ENCODE measurements at places on chromosomes 2 and 18.

DNA sequence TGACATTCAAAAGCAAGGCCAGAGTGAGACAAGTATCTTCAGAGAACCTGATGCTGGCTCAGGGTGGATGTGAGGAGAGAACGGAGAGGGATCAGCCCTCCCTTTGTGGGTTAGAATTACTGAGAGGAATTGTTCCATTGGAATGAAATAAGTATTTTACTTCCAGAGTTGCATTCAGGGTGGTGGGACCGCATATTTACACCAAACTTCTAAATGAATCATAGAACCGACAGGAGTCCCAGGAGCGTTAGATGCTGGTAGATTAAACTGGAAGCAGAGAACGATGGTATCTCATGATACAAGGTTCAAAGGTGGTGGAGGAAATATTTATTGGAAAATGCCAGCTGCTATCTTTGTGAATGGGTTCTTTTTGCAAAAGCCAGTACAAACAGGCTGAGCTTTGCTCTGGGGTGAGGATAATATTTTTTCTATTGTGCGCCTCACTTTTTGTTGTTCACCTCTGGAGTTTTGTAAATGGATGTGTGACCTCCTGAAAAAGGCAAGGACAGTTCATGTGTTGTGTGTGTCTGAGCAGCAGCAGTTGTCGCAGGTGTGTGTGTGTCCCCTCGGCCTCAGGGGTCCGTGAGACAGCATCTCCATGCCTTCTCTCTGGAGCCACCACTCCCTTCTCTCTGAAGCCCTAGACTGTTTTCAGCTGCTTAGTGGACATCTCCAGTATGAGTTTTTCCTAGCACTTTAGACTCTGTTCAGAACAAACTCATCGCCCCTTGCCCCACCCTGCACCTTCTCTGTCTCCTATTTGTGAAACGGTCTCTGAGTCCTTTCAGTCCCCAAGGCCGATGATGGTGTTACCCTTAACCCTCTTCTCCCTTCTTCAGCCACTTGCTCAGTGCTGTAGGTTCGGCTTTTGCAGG is 17.8 kb downstream of the MTCL1 start:
- DNase-seq, result no peak

- DNase-seq, result no peak
Observed at GRCh38 chr2:72051971-72052505, 95.6 kb downstream of the CYP26B1 start.

- no peak for DNase-seq
Observed at GRCh38 chr2:230900336-230900995, 24.6 kb downstream of the GPR55 start.

GRCh38 chr2:239690651-239691631 is 290.1 kb upstream of the HDAC4 start:
- DNase-seq, result peak; percentile 47

DNA sequence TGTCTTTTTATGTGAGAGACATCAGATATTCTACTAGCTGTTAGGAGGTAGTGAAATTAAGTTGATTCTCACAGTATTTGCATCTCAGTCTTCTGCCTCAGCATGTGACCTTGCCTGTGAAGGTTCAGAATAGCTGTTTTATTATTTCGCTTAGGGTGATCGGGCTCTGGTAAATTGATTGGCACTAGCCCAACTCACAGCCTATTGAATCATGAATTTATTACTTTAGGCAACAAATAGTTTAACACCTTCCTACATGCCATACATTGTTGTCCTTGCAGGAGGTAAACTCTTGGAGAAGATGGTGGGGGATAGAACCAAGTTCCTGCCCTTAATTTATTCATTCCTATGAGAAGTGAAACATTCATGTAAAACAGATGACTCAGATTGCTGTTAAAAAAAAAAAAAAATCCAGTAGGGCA is 101.9 kb downstream of the GPD2 start:
- DNase-seq, result no peak

DNA sequence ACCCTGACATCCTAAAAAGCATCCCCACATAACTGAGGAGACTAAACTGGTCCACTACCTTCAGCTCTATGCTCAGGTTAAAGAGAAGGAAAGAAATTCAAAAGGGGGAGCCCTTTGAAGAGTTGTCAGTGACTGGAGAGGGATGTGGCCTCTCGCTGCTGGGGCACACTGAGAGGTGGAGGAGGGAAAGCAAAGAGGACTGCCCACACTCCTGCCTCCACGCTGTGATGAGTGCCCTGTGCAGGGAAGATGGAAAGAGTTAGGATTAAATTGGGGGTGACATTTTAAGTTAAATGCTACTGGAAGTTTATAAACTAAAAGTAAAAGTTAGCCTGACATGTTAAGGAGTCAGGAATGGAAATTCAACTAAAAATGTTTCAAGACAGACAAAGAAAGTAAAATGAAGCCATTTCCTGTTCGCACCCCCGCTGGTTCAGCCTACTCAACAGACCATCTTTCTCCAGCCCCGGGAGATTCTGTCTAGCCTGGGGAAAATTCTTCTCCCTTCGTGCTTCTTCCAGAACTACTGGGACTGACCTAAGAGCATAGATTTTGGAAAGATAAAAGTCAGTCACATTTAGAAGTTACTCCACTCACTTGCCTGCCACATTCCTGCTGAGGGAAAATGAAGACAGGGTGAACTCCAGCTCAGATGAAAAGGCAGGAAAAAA is 17.8 kb upstream of the INO80C start:
- DNase-seq, result no peak

DNA sequence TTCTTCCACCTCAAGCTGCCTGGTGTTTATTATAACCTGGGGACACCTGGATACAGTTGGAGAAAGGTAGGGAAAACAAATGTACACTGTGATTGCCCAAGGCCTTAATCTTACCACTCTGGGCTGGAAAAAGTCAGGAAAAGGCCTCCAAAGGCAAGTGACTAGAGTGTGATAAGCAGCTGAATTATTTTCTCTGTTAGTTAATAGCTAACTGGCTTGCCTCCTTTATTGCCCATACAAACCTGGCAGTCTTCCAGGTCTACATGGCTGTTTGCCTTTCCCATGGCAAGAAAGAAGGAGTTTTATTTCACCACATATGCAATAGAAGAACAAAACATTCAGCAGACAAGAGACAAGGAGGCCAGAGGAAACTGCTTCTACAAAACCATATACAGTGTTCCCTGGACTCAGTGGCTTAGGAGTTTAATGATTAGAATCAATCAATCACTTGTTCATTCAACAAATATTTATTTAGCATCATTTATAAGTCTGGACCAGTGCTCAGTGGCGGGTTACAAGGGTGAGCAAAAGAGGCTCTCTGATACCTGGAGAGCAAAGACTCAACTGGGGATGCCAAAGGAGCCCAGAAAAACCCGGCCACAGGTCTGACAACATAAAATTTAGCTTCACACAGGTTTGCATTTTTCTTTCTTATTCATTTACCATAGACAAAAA is 27.5 kb upstream of the SUCLG1 start:
- DNase-seq, result no peak

DNA sequence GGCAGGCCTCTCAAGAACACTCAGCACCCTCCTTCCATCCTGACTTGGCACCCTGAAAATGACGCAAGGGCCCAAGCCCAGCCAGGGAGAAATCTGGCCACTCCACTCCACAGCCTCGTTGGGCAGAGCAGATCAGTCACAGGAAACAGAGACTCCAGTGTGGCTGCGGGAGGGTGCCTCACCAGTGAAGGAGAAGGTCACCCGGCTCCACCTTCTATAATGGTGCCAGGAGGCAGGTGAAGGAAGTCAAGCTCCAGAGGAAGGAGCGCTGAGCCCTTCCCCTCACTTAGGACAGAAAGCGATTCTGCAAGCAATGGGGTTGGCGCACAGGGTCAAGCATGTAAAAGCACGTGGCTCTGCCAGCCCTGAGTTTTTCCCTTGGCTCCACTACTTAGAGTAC is 35.3 kb downstream of the CRACDL start:
- DNase-seq, result no peak

- DNase-seq, result no peak
Observed at GRCh38 chr18:70448588-70448987, 159.7 kb downstream of the SOCS6 start.

- DNase-seq, result no peak
Observed at GRCh38 chr2:118832071-118832790, 15.2 kb downstream of the EN1 start.

GRCh38 chr2:177187631-177188312 is 24.8 kb upstream of the HNRNPA3 start:
- DNase-seq, result no peak

DNA sequence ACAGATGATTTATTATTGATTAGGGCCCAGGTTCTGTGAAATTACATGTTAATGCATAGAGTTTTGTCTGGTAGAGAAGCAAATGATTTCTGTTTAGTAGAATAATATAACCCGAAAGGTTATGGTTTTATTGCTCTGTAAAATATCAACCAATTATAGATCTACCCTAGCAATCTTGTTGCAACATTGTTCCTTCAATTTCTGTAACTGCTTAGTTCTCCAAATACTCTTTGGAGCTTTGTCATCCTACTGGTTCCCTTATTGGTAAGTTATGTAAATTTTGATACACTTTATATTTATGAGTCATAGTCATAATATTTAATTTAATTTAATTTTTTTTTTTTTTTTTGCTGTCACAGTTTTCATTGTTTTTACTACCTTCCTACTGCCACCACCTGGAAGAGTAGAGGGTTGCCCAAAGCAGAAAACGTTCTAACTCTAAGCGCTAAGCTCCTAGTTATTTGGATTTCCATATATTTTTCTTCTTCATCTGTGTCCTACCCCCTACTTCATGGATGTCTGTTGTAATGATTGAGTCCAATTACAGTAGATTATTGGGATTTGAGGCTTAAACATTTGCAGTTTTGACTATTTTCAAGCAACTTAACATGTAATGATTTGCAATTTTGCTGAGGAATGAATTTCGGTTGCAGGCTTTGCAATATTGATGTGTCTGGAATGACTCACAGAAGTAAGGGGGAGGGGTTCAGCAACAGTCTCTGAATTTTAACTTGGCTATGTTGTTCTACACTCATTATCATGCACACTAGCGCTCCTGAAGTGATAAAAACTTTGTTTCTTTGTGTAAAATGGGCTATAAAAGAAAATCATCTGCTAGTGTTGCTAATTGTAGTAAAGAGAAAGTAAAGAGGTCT is 51.1 kb downstream of the NABP1 start:
- no peak for DNase-seq

- DNase-seq, result no peak
Observed at GRCh38 chr2:137223722-137224121, 458.4 kb downstream of the THSD7B start.

DNA sequence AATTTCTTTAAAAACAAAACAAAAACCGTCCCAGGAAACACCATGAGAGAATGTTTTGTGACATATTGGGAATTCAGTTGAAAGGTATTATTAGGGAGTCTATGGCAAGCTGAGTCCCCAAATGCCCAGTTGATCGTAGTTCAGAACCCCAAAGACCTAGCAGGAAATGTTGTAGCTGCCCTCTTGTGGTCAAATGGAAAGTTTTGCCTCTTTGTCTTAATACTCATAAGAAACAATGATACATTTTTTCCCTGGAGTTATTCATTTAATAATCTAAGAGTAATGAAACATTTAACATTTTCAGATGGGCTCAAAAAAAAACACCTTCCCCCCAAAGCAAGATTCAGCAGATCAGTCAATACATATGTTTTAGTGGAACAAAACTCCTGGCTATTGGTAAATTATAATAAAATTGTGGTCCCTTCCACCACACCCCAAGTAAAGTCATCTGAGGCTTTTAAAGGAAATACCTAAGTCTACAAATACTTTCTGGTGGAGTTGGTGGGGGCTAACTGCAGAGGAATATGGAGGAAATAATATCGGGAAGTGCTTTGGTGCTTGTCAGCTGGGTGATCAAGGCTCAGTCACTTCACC is 37.8 kb upstream of the EFEMP1 start:
- DNase-seq, result peak; percentile 72

DNA sequence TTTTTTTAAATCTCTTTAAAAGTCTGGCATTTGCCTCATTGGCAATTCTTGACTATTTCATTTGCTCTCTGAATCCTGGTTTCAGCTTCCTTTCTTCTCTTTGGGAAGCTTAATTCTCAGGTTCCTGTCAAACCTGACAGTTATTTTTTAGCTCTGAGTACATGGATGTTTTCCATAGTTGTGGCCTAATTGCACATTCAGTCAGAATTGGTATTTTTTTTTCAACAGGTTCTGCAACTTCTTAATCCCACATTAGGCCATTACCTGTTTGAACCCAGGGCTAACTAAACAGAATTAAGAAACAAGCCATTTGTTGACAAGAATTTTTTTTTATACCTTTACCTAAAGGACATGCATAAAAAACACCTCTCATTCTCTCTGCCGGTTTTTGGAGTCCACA is 338.8 kb downstream of the SETBP1 start:
- DNase-seq, result no peak

GRCh38 chr2:98467652-98468051 is 23.0 kb downstream of the INPP4A start:
- no peak for DNase-seq

GRCh38 chr2:169348321-169349024 is 13.9 kb downstream of the LRP2 start:
- peak; percentile 81 for DNase-seq

- no peak for DNase-seq
Observed at GRCh38 chr2:175468431-175469098, 287.1 kb upstream of the ATP5MC3 start.

GRCh38 chr2:114940785-114941458 is 498.5 kb downstream of the DPP10 start:
- peak; percentile 15 for DNase-seq

- no peak for DNase-seq
Observed at GRCh38 chr2:171279983-171280790, 119.5 kb upstream of the TLK1 start.

- DNase-seq, result no peak
Observed at GRCh38 chr2:204152616-204153015, 216.1 kb downstream of the ICOS start.

- DNase-seq, result no peak
Observed at GRCh38 chr2:222609381-222609780, 46.5 kb downstream of the FARSB start.

- DNase-seq, result no peak
Observed at GRCh38 chr2:135373702-135374101, 157.3 kb downstream of the ZRANB3 start.
